NCI-H2107 (cell line): ENCODE measurements at places on chromosomes 1 and 21.

- DNase-seq = no peak
These were observed 71.9 kb upstream of the GOLT1A start for GRCh38 chr1:204285436-204286305.

DNA sequence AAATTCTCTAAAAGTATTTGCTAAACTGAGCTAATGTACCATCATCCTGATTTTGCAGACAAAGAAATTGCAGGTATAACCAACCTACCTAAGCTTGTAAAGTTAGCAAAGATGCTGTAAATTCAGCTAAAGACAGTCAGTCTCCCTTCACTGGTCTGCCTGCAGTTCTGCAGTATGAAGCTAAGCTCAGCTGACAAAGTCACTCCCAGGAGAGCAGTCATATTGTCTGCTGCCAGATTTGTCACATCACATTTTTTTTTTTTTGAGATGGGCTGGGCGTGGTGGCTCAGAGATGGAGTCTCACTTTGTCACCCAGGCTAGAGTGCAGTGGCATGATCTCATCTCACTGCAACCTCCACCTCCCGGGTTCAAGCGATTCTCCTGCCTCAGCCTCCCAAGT, 8.9 kb upstream of the CMPK1 start:
- no peak for DNase-seq

GRCh38 chr1:224739303-224739996, 123.3 kb downstream of the CNIH3 start:
- no peak for DNase-seq

- no peak for DNase-seq
These were observed 1.4 kb downstream of the CSRP1 start for GRCh38 chr1:201505503-201505890.

GRCh38 chr1:83113652-83114051, 885.3 kb downstream of the TTLL7 start:
- no peak for DNase-seq

GRCh38 chr1:97158691-97159096, 437.1 kb downstream of the PTBP2 start:
- no peak for DNase-seq

DNA sequence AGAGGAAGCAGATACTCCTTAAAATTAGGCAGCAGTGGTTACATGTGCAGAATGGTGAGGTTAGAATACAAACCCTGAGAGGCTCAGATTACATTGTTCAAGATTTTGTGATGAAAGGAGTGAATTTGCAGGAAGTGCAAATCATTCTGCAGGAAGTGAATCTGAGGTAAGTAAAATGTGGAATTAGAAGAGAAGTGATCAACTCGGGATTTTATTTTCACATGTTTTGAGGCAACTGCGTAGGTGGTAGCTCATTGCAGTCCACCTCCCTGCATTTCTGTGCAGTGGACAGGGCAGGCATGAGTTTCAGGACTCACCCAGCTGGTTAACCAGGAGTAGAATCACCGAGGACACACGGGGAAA, 2.1 kb upstream of the PLA2G2C start:
- DNase-seq = no peak

GRCh38 chr1:226884966-226885820, 14.8 kb downstream of the PSEN2 start:
- DNase-seq = no peak

GRCh38 chr1:2856676-2857375, 55.3 kb upstream of the TTC34 start:
- DNase-seq = no peak
